ENCODE measurements at places on chromosomes 4 and X.

DNA sequence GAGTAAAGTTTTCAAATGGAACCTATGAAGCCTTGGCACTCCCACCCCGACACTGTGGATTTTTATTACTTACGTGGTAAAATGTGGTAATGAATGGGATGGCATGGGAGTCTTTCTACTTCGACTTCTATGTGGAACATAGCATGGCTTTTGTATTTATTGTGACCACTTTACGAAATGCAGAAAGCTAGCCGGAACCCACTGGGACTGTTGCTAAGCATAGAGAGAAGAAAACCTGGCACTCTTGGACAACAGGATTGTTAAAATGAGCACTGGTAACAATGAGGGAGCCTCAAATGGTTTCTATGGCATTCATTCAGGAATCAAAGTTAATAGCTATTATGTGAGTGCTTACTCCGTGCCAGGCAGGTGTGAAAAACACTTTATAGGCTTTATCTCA is 113.3 kb downstream of the PDS5A start:
- DNase-seq = no peak

DNA sequence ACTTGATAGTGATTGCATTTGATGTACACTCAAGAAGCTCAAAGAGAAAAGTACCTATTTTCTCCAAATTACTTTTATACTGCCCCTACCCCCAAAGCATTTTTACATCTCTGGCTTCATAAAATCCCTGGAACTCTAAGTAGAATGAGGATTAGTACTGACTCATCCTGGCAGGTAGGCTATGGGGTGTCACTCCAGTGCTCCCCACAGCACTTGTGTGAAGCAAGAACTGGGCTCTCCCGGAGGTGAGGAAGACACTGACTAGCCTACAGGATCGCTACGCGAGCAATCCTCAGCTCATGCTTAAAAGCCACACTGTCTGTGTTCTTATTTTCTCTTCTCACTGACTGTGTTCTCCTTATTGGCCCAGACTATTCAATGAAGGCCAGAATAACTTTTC is 90.4 kb upstream of the NDP start:
- no peak for DNase-seq

GRCh38 chrX:8579602-8580001 is 115.0 kb downstream of the VCX3B start:
- DNase-seq = no peak

DNA sequence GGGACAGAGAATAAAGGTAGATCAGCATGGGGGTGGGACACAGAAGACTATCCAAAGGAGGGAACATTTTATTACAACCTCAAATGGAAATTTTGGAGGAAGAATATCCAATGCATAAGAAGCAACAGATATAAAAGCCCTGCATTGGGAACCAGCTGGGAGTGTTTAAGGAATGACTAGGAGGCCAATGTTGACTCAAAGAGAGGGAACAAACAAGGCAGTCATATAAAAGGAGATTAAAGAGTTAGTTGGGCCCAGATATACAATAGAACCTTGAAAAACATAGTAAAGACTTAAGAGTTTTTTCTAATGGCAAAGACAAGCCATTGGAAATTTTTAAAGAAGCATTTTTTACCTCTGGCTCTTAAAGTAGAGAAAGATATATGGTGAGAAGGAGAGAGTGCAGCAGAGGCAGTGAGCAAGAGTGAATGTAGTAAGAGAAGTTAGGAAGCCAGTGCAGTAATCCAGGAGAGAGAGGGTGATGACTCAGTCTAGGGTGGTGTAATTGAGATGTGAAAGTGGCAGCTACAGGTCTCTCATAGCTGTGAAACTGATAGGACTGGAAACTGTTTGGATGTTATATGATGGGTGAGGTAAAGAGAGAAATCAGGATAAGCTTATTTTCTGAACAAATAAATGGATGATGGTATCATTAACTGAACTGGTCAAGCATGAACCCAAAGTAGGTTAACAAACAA is 182.2 kb upstream of the ATOH1 start:
- DNase-seq = no peak

DNA sequence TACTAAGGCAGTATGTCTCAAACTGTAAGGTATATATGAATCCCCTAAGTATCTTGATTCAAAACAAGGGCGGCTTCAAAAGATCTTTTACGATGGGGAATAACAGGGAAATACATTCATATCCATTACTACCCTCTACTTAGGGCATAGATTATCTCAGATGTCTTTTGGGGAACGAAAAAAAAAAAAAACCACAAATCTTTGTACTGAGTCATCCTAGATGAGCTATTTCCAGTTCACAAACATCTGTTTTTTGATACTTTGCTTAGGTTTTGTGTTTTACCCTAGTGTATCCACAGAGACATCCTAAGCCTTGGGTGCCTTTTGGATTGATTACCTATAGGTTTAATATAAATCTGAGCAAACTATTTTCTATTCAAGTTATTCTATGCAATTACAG is 457.2 kb downstream of the NLGN4X start:
- no peak for DNase-seq

- no peak for DNase-seq
These were observed 56.0 kb downstream of the PDLIM5 start for GRCh38 chr4:94507708-94508107.

GRCh38 chrX:39730662-39731329 is 367.0 kb downstream of the BCOR start:
- DNase-seq = peak; percentile 19

DNA sequence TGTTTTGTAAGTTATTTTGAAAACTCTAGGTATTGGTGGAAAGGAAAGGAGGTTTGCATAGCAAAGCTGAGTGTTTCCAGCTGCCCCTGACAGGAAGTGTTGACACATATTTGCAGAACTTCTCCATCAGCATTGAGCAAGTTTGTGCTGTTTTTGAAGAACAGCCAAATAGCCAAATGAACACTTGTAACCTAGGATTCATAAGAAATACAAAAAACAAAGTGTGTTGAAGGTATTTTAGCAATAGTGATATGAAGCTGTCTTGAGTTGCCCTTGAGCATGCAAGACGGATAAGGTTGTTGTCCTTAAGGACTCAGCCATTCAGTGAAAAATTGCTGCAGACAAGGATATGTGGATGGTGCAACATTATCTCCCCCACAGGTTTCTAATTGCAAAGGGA is 68.3 kb upstream of the PGM2 start:
- no peak for DNase-seq

DNA sequence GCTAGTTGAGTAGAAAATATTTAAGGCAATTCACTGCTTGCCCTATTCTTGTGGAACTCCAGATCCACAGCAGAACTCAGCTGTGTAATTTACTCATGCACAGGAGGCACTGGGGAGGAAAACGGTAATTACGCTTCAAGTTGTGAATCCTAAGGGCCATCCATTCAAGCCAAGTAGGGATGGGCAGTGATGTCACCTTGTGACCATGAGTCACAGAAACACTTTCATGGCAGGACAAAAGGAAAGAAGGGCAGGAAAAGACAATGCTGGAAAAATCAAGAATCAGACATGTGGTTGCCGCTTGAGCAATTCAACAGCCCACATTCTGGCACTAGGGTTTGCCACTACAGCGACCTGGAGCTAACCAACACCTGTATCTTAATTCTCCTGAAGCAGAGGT is 1.4 kb downstream of the PAQR3 start:
- DNase-seq = no peak

- no peak for DNase-seq
These were observed 20.8 kb downstream of the ENOPH1 start for GRCh38 chr4:82450966-82451755.

GRCh38 chr4:182228991-182229577 is 14.1 kb upstream of the TENM3 start:
- DNase-seq = no peak
